ENCODE measurements at places on chromosomes 16 and 17. TPM values are rescaled to one million over a fixed set of nuclear protein-coding genes. Genes with fewer than 3 reads are reported as not detected.

DNA sequence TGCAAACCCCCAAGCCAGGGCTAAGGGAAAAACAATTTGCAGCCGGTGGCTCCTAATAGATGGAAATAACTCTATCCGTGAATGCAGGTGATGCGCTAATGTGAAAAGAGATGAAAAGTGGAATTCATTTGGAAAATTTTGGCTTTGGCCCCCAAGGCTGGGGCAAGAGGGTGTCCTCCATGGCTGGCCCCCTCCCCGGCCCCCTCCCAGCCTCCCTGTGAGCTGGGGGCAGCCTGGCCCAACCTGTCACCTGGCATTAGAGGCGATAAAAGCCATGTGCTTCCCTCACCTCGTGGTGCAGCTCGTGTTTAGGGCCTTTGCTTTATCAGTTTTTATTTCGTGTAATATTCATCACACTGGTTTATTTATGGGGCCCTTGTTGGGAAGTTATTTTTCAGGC is 267.2 kb downstream of the ENGASE start:
- no peak for ATAC-seq

DNA sequence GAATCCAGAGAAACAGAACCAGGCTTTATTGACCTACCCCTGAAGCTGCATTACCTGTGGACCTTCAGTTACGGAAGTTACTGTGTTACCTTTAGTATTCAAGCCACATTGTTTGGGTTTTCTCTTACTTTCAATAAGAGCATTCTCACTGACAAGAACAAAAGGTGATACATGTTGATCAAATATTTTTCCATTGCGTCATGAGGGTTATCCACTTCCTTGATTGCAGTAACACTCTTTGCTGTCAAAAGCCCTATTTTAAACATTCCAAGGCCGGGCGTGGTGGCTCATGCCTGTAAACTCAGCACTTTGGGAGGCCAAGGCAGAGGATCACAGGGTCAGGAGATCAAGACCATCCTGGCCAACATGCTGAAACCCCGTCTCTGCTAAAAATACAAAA is 28.6 kb upstream of the PAFAH1B1 start:
- no peak for ATAC-seq

DNA sequence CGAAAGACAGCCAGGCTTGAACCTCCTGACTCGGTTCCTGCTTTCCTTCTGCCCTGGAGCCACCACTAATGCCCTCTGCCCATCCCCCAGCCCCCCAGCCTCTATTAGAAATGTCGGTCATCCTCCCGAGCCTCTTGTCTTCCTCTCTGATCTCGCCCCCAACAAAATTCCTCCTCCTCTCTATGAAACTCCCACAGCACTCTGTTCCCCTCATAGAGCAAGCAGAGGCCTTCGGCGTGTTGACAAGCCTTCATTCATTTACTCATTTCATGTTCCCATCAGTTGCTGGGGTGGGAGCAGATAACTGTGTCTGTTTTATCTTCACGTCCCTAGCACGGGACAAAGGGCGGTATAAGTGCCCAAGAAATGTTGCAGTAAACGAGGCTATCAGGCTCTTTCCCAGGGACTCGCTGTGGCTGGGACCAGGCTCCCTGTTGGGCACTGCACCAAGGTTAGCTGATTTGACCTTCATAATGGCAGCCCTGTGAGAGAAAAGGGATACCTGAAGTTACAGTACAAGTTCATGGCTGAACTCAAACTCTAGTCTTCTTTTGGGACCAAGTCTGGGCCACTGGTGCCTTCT is 7.8 kb downstream of the FBXL19 start:
- ATAC-seq: no peak

EVI2B gene
- 1.2 TPM for total RNA-seq

GRCh38 chr17:82309656-82310570 is 7.5 kb downstream of the CD7 start:
- no peak for ATAC-seq

All from motor neuron (in vitro differentiated cells).